ENCODE measurements at places on chromosomes 1 and 21.

GRCh38 chr21:22278366-22278765 lies 1280.2 kb downstream of the NCAM2 start:
- no peak for DNase-seq

- DNase-seq, result peak; percentile 43
Measured at GRCh38 chr1:54944610-54945392, 35.6 kb upstream of the TMEM61 start.

- no peak for DNase-seq
Measured at GRCh38 chr1:16153096-16153998, 2.5 kb downstream of the EPHA2 start.

DNA sequence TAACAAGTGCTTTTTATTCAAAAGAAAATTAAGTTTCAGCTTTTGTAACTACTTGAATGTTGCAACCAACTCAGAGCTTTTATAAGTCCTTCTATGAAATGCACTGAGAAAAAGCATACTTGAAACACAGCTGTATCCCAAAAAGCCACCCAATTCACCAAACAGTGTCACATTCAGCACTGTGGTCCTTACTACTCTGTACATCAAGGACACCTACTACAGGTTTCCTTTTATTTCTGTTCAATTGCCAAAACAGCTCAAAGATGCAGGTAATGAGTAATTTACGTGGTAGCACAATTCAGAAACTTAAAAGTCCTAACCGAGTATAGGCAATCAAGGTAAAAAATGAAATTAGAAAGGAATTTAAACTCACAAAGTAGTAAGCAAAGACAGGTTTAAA lies 2.5 kb downstream of the EIF4G3 start:
- no peak for DNase-seq

GRCh38 chr1:228218513-228219244 lies 10.8 kb downstream of the OBSCN start:
- DNase-seq, result no peak

DNA sequence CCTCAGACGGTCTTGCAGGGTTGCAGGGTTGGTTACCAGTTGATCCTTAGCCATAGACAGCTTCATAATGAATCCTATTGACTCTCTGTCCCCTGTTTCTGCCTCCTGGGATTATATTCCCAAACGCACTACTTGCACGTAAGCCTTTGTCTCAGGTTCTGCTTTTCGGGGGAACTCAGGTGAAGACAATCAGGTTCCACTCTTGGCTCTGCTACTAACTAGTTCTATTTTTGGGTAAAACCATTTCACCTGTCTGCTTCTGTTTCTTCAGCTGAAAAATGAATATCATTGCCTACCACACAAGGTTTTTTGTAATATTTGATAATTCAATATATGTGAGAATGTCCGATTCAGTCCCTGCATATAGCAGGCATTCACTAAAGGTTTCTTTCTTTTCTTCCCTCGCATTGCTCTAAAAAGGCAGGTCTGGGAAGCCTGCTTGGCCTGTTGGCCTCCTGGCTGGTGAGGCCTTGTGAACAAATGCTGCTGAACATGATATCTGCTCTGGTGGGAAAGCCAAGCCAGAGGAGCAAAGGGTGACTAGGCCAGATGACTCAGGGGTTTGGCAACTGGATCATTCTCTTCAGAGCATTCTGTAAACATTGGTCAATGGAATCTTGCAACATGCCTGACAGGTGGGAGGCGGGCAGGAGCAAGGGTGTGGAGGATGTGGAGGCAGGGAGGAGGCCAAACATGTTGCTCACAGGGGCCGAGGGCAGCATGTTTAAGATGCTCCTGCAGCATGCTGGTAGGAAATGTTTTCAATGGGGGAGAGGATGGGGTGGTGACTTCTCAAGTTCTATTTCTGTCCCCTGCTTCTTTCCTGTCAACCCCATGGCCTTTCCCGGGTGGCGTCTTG lies 23.8 kb downstream of the IER5 start:
- DNase-seq, result no peak

GRCh38 chr1:59596432-59596831 lies 218.3 kb upstream of the HOOK1 start:
- no peak for DNase-seq

- DNase-seq, result no peak
Measured at GRCh38 chr1:92551916-92552315, 65.2 kb upstream of the GFI1 start.

- DNase-seq, result no peak
Measured at GRCh38 chr1:178368208-178368607, 128.6 kb downstream of the CLEC20A start.

- DNase-seq, result no peak
Measured at GRCh38 chr21:29940361-29940760, 565 bp upstream of the GRIK1 start.

- DNase-seq, result no peak
Measured at GRCh38 chr1:53715478-53715877, 23.5 kb downstream of the GLIS1 start.

DNA sequence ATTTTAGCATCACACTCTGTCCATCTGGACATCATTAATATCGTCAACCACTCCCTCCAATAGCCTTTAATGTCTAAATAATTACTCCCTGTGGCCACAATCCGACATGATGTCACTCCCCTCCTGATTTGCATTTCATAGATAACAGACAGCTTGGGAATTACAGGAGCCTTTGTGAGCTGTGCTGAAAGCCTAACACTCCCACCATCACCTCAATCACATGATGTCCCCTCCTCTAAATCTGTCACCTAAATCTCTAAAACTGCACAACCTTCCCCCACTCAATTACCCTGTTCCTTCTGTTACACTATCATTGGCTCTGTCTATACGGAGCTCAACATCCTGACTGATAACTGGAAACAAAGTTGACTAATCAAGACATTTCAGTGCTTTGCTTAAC lies 14.3 kb downstream of the NHLH2 start:
- no peak for DNase-seq

DNA sequence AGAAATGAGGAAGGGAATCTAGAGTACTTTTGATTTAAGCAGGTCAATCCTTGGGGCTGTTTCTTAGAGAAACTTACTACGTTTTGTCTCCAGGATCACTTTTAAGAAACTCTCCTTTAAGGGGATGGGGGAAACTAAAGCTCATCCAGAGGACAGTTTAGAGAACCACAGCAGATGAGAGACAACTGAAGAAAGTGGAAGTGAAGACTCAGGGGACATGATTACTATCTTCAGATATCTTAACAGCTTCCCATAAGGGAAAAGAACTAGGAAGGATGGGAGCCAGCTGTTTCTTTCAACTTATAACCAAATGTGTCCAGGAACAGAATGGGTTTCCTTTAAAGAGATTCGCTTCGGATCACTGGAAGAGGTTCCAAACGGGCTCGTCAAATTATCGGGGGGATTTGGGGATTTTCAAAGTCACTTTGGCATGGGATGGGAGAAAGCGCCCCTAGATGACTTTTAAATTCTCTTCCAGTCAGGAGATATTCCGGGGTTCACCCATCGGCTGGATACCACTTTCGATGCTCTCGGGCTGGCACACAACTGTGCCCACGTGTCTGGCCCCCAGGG lies 1.2 kb downstream of the SCMH1 start:
- no peak for DNase-seq

DNA sequence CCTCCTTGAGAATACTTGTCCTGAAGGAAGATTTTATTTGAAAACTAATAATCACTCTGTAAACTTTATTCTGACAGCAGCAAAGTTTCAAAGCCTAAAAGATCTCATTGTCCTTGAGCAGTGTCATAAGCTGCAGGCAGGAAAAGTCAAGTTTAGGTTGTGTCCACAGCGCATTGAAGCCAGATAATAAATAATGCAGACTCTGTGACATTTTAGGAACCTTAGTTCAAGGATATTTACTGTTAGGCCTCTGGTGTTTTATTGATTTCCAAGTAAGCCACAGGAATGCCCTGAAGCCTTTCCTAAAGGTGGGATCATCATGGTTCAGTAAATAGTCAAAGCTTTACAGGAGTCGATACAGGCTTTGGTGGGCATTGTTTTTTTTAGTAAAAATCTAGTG lies 356.4 kb upstream of the SGIP1 start:
- DNase-seq, result no peak

DNA sequence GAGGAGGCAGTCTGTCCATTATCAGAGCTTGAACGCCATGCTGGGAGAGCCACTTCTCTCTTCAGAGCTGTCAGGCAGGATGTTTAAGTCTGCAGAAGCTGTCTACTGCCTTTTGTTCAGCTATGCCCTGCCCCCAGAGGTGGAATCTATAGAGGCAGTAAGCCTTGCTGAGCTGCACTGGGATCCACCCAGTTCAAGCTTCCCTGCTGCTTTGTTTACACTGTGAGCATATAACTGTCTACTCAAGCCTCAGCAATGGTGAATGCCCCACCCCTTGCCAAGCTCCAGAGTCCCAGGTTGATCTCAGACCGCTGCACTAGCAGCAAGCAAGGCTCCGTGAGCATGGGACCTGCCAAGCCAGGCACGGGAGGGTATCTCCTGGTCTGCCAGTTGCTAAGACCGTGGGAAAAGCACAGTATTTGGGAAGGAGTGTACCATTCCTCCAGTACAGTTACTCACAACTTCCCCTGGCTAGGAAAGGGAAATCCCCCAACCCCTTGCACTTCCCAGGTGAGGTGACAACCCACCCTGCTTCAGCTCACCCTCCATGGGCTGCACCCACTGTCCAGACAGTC lies 32.5 kb downstream of the RGS13 start:
- no peak for DNase-seq

DNA sequence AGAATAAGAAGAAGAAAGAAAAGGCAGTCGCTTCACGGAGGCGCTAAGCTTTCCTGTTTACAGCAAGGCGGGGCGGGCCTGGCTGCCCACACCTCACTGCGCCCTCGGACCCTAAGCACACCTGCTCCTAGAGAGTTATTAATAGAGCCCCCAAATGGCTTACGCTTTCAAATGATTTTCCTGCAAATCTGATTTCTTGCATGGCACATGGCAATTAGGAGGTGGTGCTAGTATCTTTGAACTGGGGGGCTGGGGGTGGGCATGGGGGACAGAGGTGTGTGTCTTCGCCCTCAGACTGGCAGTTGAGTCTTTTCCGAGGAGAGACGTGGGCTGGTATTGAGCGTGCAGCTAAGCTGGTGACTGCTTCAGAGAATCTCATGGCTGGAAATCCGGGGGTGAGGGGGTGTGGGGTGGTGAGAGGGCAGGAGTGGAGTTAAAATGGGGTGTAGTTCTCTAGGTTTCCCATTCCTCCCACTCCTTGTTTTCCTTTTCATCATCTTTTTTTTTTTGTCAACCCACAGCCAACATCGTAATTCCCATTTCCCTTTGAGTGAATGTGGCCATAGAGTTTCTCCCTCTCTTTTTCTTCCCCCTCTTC lies 1.3 kb downstream of the S1PR1 start:
- peak; percentile 67 for DNase-seq

DNA sequence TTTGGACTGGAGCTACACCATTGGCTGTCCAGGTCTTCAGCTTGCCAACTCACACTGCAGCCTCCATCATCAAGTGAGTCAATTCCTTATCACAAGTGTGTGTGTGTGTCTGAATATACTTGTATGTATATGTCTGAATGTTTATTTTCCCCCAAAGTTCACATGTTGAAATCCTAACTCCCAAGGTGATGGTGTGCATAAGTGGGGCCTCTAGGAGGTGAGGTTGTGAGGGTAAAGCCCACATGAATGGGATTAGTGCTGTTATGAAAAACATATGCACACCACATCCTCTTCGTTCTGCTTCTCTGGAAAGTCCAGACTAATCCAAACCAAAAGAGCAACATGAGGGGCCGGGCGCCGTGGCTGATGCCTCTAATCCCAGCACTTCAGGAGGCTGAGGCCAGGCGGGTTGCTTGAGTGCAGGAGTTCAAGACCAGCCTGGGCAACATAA lies 48.7 kb upstream of the LBR start:
- DNase-seq, result no peak

- DNase-seq, result no peak
Measured at GRCh38 chr21:45970674-45971615, 10.6 kb upstream of the COL6A1 start.

GRCh38 chr1:90622666-90623065 lies 94.4 kb downstream of the BARHL2 start:
- DNase-seq, result no peak

DNA sequence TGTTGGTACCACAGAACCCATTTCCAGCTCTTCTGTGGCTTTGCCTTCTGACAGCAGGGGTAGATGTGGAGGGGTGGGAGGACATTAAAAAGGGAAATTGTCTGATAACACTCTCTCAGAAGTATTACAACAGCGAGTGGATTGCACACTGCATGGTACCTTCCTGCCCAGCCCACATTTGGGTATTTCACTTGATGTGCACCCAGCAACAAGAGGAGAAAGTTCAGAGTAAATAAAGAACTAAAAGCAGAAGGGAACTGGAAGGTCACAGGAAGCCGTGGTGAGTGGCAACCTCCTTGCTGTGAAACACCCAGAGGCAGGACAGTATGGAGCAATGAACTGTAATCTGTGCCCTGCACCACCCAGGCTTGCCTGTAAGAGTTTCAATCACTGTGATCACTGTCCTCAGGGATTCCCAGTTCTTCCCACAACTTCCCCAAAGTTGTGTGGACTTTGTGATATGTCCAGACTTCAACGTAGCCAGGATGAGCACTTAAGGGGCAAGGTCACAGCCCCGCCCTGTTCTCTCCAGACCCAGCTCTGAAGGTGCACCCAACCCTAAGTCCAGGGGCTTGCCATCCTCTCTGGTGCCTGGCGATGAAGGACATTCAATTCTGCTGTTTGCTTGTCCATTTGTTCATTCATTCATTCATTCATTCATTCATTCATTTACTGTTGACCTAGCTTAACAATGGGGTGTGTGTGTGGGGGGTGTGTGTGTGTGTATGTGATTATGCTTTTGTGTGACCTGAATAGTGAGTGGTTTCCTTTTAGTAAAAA lies 18.7 kb upstream of the F5 start:
- no peak for DNase-seq

DNA sequence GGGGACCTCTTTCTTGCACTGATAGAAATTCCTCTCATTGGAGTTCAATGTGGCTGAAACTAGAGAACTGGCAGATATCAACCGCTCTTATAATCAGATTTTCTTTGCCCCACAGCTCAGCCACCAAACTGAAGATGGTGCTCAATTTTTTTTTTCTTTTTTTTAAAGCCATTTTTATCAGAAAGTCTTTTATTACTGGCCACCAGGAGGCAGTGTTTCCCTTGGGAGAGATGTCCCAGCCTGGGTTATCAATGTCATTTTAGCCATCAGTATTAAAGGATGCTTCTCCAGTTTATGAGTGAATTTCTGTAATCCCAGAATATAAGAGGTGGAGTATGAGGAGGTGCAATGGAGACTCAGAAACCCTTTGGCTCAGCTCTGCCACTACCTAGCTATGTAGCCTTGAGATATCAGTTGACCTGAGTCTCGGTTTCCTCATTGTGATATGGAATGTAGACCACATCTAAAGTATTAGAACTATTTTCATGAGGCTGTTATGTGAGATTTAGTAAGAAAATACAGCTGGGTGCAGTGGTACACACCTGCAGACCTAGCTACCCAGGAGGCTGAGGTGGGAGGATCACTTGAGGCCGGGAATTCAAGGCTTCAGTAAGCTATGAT lies 27.6 kb downstream of the CD244 start:
- no peak for DNase-seq

- DNase-seq, result no peak
Measured at GRCh38 chr1:78645723-78646122, 3.9 kb upstream of the IFI44 start.

DNA sequence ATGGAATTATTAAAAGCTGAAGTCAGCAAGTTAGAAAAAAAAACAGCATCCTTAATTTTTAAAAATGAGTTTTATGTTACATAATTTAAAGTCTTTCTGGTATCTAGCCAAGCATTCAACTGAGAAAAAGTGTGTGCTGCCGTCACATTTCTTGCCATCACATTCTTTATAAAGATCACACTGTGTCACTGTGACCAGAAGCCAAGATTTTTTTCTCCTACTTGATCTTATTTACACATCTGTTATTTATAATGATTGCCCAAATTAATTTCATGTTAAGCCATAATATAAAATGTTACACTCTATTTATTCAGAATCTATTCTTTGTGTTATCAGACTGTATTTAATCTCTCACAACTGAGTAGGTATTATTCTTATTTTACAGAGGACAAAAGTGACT lies 1603.7 kb downstream of the PLA2G4A start:
- no peak for DNase-seq

Data from stimulated activated CD8-positive, alpha-beta memory T cell treated with anti-CD3 and anti-CD28 coated beads, Interleukin-7, amount 100 ng/mL, for 48 hours (primary cell).